ENCODE measurements at places on chromosomes 3 and 15.

DNA sequence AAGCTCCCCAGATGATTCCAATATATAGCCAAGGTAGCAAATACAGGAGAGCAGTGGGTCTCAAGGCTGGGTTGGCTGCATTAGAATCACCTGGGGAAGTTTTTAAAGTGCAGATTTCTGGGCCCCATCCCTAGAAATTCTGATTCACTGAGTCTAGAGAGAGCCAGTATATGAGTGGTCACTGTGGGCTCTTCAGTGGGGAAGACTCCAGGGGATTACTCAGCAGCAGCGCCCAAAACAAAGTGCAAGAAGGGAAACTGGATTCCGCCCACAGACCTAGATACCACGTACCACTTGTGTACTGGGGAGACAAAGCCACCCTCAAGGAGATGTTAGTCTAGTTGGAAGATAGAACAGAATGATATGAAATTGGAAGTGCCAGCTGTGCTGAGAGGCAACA is 40.0 kb downstream of the NME9 start:
- DNase-seq = no peak

DNA sequence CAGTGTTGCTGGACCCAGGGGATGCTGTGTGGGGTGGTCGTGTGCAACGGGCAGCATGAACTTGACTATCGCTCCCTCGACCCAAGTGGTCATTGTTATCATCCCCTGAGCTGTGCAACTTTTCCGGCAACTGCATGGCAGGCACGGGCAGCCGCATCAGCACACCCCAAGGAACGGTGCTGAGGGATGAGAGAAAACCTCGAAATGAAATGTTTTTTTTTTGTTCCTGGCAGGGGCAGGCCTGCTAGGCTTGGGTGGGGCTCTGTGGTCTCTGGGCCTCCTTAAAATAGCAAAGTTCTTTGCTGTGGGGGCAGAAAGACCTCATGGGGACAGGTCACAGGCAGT is 51.4 kb downstream of the CORO2B start:
- no peak for DNase-seq

DNA sequence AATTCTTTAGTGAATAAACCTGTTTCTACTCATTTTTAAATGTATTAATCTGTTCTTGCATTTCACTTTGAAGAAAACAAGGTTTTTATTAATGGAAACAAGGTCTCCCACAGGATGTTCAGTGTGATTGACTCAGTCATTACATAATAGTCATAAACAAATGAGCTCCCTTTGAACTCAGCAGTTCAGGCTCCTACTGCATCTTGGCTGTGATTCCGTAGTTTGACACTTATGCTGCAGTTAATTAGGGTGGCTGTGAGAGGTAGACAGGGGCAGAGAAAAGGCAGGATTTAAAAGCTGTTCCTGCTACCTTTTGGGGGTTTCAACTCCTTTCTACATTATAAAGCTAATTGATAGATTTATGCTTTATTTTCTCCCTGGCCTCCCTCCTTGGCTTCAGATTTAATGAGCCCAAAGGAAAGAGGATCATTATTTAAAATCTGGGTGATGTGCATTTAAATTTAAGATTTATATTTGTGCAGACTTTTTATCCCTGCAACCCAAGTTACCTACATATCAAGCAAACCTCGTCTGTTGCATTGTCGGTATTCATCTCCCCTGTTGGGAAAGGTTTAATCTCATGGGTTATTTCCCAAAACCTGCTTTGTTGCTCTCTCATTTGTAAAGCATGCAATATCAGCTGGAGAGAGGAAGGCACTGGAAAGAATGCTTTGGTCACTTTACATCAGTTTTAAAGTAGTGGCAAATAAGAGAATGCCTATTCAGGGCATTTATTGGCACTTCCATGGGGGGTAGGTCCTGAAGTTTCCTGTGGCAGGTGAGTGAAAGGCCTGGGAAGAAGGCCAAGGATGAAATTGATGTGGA is 345.0 kb upstream of the NR2E3 start:
- no peak for DNase-seq

GRCh38 chr3:36868614-36869436 is 76.0 kb downstream of the TRANK1 start:
- peak; percentile 30 for DNase-seq

- no peak for DNase-seq
Measured at GRCh38 chr3:73614419-73614818, 10.3 kb downstream of the PDZRN3 start.

Data from CD8-positive, alpha-beta memory T cell (primary cell).